Pulmonary artery endothelial cell (primary cell): ENCODE measurements at places on chromosomes 5 and 9. TPM values are rescaled to one million over a fixed set of nuclear protein-coding genes. Genes with fewer than 3 reads are reported as not detected.

SLC4A9 gene
- not detected in 2 replicates for total RNA-seq

C9orf153 gene
- total RNA-seq, result 0.07 and 0.14 TPM in 2 replicates

SGCD gene
- total RNA-seq, result not detected in 2 replicates

CDC20B gene
- total RNA-seq, result 0.07 and 0.14 TPM in 2 replicates
